ENCODE measurements at places on chromosomes 6 and 20.

- DNase-seq, result no peak
Observed at GRCh38 chr6:71211799-71212198, 76.8 kb upstream of the OGFRL1 start.

DNA sequence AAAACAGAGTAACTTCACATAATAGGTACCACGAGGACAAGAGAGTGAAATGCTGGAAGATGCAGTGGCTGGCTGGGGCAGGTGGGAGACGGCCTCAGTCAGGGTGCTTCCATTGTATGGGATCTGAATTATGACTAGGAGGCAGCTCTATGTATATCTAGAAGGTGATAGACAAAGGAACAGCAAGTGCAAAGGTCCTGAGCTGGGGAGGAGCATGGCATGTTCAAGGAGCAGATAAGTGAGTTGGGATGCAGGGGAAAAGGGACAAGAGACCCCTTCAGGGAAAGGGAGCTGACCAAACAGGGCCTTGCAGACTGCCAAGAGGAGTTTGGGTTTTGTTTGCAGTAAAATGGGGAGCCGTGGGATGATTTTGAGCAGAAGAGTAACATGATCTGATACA, 8.3 kb upstream of the SLC9A8 start:
- DNase-seq, result no peak

- DNase-seq, result no peak
Observed at GRCh38 chr6:129197154-129197553, 314.2 kb downstream of the LAMA2 start.

DNA sequence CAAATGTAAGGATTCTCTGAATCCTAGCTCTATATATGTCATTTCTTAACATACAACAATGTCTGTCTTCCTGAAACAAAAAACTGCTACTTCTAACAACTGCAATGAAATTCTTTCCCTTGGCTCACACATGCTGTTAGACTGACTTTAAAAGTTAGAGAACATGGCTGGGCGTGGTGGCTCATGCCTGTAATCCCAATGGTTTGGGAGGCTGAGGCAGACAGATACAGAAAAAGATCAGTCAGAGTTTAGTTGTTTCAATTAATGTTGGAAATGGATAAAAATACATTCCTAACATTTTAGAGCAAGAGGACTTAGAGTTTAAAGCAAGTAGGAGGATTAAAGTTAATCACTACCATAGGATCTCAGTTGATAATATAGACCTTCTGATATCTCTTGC, 28.7 kb upstream of the KIAA1586 start:
- no peak for DNase-seq

DNA sequence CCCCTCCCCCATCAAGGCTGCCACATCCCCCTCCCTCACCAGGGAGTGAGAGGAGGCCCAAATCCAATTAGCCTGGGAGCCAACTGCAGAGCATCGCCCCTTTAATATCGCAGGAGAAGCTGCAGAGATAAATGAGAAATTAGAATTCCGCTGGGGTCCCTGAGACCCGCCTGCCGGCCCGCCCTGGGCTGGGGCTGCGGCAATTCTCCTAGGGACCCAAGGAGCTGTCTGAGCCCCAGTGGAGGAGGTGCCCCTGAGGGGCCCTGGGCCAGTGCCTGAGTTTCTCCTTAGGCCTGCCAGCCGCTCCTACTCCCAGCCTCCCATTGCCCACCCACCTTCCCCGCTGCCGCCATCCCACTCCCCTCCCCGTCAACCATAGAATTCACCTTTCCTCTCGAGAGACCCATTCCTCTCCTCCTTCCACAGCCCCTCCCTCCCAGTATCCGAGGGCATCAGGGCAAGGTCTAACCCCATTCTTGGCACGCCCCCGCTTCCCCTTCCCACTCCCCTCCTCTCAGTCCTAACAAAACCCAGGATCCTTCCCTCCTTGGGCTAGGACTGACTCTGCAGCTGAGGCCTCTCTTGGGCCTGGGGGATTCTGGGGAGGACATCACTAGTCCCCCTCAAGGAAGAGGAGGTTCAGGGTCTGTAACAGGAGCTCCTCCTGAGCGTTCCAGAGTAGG, 20.0 kb upstream of the CDH22 start:
- DNase-seq, result no peak
